ENCODE measurements at places on chromosomes 5 and 9.

GRCh38 chr5:56012281-56012963 lies 17.7 kb upstream of the IL6ST start:
- no peak for DNase-seq

- DNase-seq, result no peak
Observed at GRCh38 chr5:100434815-100435214, 100.4 kb upstream of the FAM174A start.

DNA sequence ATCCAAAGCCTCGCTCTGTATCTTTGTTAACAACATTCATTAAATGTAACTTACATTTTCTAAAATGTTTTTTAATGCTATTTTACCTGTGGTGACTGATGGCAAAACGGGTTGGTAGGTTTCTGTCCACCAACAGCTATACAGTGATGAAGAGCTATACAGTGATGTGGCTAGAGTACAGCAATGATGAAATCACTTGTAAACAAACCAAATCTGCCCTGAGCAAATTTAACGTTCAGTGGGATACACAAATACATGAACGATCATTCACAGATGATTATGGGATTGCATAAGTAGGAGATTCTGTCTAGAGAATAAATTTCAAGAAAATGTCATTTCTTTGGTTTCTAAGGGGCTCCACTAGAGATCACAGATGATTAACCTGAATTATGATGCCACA lies 132.7 kb downstream of the MPDZ start:
- DNase-seq, result no peak

DNA sequence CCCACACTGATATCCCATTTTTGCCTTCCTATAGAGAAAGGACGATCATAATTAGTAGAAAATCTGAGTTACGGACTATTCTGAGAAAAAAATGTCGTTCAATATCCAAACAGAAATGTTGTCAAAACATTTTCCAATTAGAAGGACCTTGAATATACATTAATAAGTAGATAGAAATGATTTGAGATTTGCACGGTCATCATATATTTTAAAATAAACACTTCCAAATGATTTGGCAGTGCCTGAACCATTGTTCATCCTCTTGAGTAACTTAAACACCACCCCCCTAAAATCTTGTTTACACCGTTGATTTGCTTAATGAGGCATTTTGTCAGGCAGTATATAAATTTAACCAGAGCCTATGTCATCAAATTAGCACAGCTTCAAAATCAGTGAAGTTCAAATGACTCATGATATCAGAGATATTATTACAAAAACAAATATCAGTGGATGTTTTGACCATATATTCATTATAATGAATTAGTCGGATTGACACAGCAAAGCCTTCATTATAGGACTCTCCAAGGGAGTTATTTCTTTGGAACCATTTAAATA lies 105.0 kb downstream of the ACTL7B start:
- no peak for DNase-seq

GRCh38 chr5:178547052-178547666 lies 43.0 kb downstream of the COL23A1 start:
- no peak for DNase-seq

GRCh38 chr5:176499273-176499672 lies 37.9 kb downstream of the RNF44 start:
- DNase-seq, result no peak

DNA sequence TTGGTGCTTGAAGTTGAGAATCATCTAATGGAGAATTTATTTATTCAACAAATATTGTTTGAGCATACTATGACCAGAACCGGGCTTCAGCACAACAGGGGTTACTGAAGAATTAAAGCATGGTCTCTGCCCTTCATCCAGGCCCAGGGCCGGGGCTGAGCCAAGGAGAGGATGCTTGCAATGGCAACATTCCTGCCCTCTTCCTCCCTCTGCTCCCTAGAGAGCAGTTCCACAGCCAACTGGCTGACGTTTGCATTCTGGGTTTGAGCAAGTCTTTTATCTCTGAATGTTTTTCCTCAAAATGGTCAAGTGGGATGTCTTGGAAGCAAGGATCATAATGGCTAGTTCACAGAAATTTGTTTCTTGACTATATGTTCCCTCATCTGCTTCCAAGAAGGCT lies 80.7 kb downstream of the GLDC start:
- DNase-seq, result no peak

- DNase-seq, result no peak
Observed at GRCh38 chr5:148909040-148909439, 82.6 kb downstream of the ADRB2 start.

DNA sequence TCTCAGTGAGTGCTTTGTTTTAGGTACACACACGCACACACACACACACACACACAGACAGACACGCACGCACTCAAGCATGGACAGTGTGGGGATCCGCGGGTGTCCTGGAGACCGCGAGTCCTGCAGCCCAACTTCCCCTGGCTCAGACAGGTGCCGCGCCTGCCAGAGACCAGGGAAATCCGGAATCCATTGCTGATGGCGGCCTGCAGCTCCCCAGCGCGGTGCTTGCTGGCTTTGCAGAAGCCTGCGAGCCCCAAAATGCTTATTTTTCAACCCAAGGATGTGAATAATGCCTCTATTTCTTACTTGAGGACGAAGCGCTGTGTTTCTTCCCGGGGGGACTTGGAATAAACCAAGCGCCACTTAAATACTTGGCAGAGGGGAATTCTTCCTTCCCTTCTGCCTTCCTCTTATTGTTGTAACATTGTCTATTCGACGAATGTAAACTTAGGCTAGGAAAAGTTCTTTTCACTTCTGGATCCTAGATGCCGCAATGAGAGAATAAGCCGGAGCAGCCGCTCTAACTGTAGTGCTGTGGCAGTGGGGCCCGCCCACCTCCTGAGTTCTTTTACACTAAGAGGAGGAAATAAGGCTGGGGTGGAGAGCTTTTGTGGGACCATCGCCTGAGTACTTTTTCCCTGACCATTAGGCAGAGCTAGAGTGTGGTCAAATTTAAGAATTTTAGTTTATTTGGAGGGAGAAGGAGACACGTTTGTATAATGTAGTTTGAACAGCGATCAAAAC lies 802 bp downstream of the ITGA2 start:
- DNase-seq, result no peak

GRCh38 chr5:38197118-38197517 lies 61.2 kb upstream of the EGFLAM start:
- no peak for DNase-seq

DNA sequence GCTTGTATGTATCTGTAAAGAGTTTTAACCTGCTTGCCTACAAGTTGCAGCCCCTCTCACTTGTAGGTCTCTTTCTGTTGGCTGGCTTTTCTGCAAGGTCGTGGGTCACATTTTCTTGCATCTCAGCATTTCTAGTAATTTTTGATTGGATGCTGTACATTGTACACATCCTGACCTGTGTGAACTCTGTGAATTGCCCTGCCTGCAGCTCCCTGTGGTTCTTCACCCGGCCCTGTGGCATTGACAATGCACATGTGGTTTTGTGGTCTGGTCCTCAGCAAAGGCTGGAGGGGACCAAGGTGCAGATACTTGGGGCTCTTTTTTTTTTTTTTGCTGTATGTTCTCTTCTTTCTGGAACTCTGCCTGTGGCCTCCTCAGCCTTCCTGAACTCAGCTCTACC lies 53.6 kb downstream of the WNK2 start:
- DNase-seq, result no peak

DNA sequence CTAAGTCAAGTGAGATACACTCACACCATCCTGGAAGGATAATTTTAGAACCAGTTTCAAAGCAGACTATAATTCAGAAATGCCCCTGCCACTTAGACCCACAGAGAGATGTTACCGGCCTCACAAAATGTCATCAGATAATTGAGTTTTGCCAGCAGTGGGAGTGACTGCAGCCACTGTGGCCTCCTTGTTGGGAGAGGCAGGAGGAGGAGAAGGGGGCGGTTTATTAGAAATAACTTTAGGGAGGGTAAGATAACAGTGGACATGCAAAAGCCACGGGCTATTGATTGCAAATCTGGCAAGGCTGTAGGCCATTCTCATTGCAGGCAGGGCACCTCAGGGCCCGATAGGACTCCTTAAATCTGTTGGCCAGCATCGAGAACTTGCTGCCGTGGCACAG lies 13.4 kb downstream of the GRXCR2 start:
- DNase-seq, result no peak

- peak; percentile 64 for DNase-seq
Observed at GRCh38 chr9:93116072-93116961, 17.7 kb downstream of the NINJ1 start.

- no peak for DNase-seq
Observed at GRCh38 chr9:90024823-90025222, 420.0 kb downstream of the GADD45G start.

- DNase-seq, result no peak
Observed at GRCh38 chr5:124980163-124980941, 233.9 kb upstream of the ZNF608 start.

DNA sequence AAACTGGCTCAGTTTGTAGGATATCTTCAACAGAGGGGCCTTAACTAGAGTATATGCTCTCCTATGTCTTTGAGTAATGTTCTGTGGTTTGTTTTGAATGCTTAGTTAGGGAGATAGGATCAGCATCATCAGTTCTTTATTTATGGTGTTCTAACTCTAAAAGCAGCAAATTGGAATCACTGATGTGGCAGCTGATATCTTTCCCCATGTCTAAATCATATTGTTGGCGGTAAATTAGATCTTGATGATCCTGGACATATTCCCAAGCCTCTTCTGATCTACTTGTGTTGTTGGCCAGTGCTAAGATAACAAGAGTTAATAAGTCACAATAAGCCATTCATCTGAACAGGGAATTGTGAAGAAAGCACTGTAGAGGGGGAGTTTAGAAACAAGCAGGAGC lies 332.4 kb upstream of the DAB2 start:
- DNase-seq, result no peak

DNA sequence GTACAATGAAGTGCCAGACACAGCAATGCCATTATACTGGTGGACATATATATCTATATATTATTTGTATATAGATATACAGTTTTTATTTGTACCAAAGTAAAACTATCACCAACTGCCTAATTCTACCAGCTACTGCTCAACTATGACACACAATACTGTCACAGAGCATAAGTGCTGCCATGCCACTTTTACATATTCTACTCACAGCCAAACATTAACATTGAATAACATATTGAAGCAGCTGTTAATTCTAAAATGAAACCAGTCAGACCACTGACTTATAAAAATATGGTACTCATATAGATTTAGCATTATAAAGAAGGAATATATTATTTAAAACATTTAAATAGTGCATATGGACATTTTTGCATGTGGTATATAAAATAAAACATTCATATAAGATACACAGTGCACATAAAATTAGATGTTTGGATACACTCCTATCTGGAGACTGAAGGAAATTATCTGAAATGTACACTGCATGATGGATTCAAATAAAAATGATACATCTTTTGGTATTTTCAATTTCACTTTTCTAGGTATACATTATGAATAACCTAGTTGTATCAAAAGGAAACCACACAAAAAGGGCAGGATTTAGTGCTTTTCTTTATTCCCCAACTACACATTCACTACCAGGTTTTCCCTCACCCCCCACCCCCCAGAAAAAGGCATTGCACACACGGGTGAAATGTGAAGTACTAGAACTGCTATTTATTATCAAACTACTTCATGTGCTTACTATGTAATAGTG lies 48.9 kb downstream of the PKD2L2 start:
- DNase-seq, result no peak

- no peak for DNase-seq
Observed at GRCh38 chr9:130715270-130715669, 21.7 kb downstream of the EXOSC2 start.

DNA sequence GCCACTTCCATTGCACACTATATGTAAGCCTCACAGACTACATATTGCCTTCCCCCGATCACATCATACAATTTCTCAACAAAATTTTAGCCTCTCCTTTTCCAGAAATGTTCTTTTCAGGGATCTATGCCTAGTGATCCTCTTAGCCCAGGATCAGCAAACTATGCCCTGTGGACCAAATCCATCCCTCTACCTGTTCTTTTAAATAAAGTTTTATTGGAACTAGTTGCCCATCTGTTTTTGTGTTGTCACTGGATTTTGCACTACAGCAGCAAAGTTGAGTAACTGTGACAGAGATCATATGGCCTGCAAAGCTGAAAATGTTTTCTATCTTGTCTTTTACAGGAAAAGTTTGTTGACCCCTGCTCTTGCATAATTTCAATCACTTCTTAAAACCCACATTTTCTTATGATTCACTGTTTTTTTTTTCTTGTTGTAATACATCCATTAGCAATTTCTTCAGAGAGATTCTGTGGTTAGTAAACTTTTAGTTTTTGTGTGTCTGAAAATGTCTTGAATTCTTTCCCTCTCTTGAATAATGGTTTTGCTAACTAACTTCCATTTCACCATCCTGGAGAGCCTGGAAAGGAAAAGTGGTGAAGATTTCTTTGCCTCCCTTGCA lies 7.1 kb downstream of the TXNDC8 start:
- DNase-seq, result no peak

GRCh38 chr5:93611976-93612854 lies 29.2 kb downstream of the NR2F1 start:
- no peak for DNase-seq

DNA sequence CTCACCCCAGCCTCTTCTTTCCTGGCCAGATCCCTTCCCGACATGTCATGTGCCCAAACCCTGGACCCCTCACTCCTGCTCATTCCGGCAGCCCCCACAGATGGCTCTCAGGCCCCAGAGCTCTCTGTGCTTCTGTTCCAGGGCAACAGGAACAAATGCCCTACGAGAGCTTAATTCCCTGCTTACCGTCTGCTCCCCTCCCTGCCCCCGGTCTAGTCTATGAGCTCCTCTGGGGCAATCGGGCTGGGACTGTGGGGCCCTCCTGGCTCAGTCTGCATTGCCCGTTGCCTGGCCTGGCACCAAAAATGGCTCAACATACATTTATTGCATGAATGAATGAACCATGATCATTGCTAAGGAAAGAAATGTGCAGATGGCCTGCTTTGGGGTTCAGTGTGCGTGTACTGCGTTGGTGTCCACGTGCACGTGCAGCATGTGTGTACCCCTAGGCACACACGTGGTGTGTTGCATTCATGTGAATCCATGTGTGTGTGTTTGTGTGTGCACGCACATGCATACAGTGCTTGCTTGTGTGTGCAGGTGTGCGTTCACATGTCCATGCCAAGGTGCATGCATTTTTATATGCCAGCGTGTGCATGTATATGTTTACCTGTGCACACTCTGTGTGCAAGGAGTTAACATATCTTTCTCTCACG lies 201.2 kb upstream of the IER5L start:
- no peak for DNase-seq

- DNase-seq, result no peak
Observed at GRCh38 chr5:39417979-39418378, 6.8 kb downstream of the DAB2 start.

DNA sequence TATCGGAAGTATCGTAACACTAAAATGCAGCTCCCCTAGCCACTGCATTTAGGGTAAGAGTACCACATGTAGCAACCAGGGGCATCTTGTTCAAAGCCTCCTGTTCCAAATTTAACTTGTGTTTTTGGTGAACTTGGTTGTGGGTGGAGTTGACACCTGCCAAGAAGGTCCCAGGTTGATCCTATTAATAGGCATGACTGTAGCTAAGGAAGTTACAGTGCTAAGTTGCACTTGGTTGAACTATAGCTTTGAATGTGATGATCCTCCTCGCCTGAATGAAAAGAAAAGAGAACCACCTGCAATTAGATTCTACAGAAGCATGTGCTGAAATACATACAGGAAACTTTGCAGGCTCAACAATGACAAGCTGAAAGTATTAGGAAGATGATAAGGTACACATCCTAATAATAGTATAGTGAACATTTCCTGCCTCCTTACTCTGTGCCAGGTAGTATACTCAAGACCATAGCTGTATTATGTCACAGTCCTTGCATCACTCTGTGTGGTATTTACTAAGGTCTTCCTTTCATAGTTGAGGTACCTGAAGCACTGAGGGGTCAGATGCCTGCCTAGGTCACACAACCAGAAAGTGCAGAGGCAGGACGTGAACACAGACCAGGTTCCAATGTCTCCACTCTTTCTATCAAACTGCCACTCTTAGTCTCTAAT lies 64.5 kb upstream of the PIP5K1B start:
- DNase-seq, result no peak

Measured in AML-193 (cell line).